Suppressor macrophage treated with lipopolysaccharide for 4 hours (primary cell): ENCODE measurements at places on chromosomes 12 and 14.
A peak's percentile ranks its signal among the peaks of the same experiment; 100 is the strongest.

DNA sequence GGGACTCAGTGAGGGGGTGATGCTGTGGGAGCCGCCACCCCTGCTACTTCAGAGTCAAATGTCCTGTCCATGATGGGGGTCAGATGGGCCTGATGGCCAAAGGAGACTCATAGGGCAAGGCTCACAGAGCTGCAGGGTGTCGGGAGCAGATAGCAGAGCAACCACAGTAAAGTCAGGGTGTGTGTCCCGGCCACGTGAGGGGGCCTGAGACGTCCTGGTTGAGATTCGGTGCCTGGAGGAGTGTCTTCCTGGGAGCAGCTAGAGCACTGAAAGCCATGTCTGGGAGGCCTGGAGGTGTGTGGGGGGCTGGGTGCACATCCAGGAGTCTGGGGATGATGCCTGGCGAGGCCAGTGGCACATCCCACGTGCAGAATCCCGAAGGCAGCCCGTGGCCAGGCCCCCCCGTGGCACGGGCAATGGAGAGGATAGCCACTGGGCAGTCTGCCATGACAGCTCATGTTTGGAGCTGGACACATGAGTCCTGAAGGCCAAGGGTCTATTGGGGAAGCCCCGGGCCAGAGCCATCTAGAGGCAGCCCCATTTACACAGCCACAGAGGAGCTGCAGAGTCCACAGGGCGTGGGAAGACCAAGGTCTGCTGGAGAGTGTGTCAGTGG lies 308.0 kb upstream of the SFSWAP start:
- DNase-seq = no peak

- DNase-seq = no peak
These were observed 90.2 kb downstream of the ACTN1 start for GRCh38 chr14:68888883-68889282.

DNA sequence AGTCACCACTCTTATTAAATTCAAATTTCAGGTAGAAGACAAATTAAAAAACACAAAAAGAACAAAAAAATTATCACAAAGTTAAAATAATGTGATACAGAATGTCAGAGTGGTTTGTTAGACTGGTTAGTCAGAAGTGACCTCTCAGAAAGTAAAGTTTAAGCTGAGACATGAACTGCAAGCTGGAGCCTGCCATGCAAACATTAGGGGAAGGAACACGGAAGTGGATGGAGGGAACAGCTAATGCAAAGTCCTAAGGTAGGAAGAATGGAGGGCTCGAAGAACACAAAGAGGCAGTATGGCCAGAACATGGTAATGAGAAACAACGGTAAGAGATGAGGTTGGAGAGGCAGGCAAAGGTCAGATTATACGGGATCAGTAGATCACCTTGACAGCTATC lies 41.7 kb downstream of the WDHD1 start:
- no peak for DNase-seq

DNA sequence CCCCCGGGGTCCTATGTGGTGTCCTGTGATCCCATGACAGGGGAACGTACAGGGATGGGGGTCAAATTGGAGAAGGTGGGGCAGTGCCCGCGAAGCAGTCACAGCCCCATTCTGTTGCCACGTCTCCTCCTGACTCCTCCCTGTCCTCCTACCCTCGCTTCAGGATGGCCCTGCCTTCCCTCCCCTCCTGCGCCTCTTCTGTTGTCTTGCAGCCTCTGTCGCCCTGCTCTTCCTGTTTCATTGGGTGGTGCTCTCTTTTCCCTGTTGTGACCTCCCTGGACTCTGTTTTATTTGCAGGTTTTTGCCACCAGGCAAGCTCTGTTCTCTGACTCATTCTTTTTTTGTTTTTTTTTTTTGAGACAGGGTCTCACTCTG lies 18.7 kb downstream of the CABP1 start:
- DNase-seq = no peak

GRCh38 chr12:23930599-23930998 lies 18.9 kb downstream of the SOX5 start:
- DNase-seq = no peak

- peak; percentile 79 for DNase-seq
These were observed 19.8 kb upstream of the AQP2 start for GRCh38 chr12:49930515-49931288.

DNA sequence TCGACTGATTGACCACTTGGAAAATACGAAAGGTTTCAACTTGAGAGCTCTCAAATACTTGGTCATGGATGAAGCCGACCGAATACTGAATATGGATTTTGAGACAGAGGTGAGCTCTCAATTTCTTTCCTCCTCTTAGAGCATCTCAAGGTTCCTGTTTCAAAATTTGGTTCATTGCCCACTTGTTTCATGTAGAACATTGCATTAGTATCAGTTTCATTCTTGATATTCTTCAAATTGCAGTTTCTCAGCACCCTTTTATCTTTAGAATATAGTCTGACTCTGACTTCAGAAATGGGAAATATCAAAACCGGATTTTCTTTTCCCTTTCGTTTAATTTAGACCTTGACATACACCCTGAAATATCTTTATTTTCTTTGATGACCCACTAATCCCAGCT lies 8.8 kb downstream of the DDX47 start:
- DNase-seq = peak; percentile 33

DNA sequence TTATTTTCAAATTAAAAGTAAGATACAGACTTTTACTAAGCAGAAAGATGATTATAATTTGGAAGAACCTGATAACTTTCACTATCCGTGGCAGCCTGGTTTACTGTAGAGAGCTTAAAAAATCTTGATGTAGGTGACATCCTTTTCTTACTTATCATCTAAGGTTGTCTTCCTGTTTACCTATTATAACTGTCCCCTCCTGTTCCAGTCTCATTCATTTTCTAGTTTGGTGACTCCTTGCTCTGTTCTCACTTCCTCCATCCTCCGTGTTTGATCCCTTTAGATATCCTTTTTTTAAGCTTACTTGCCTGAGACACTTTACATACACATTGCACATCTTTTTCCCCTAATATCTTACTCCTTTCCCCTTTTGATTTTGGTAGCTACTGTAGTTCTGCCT lies 27.5 kb downstream of the CCDC91 start:
- DNase-seq = no peak

DNA sequence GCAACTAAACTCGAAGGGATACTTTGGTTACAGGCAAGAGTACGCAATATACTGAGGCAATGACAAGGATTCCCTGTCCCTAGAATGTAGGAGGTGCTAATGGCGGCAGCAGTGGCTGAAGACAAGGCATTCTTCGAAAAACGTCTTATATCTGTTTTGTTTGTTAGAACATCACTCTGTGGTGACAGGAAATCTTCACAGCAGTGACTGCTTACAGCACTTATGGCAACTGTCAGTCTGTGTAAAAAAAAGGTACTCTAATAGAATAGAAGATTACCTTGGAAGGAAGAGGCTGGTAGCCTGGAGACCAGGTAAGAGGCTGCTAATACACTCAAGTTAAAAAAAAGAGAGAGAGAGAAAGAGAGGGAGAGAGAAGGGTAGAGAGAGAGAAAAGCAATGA lies 131.7 kb downstream of the ST8SIA1 start:
- DNase-seq = no peak
